ENCODE measurements at places on chromosomes 6 and 20.

DNA sequence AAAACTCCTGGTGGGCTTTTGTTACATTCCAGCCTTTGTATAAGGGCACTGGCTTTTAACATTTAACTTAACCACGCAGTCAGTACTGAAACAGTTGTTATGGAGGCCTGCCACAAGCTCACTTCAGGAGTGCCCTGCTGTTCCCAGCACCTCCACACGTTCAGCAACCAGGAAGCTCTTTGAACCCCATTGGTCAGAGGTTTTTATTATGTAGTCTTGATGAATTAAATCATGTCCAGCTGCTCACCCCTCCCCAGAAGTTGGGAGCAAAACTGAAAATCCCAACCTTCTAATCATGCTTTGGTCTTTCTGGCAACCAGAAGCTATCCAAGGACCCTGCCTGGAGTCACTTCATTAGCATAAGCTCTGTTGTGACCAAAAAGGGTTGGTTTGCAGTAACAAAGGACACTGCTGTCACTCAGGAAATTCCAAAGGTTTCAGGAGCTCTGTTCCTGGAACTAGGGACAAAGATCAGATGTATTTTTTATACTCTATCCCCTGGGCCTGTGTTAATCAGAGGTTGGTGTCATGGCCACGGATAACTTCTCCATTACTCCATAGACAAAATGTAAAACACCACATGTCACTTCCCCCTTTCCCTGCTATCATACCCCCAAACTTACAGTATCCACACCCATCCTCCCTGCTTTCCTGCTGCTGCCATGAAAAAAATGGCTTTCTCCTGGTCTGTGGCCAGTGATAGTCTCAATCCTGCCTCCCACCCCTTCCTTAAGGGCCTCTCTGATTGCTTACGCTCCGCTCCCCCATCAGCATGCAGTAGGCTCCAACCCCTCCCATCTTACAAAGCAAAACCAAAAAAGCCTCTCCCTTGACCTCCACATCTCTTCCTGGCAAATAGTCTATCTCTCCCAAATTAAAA, 3.1 kb downstream of the ARMC12 start:
- DNase-seq = no peak

- DNase-seq = no peak
Measured at GRCh38 chr20:56828402-56828801, 199.3 kb downstream of the TFAP2C start.

- no peak for DNase-seq
Measured at GRCh38 chr6:9583753-9584352, 831.0 kb downstream of the TFAP2A start.

- no peak for DNase-seq
Measured at GRCh38 chr6:31898383-31899011, 999 bp upstream of the EHMT2 start.

DNA sequence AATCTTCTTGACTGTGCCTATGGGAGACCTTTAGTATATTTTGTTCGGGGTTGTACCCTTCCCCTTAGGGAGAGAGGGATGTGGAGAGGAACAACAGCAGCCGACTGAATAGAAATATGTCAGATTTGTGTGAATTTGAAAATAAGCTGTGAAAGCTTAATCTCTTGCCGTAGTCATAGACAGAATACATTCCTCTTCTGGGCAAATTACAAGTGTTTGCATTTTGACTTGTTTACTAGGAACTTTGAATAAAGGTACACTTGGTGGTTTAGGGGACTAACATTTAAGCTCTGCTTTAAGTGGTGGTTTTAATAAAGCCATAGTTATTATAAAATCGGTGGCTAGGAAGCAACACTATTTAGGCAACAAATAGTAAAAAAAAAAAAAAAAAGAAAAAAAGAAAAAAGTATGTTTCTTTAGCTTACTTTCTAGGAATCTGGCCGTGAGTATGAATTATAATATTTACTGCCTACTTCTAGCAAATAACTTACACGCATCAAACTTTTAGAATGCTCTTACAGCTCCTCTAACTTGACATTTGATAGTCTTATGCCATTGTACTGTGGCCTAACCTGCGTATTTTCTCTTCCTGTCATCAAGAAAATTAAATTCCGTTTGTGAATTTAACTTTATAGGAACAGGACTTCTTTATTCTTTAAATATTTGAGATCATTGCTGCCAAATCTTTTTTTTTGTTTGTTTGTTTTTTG, 65.1 kb downstream of the ZBTB2 start:
- no peak for DNase-seq

DNA sequence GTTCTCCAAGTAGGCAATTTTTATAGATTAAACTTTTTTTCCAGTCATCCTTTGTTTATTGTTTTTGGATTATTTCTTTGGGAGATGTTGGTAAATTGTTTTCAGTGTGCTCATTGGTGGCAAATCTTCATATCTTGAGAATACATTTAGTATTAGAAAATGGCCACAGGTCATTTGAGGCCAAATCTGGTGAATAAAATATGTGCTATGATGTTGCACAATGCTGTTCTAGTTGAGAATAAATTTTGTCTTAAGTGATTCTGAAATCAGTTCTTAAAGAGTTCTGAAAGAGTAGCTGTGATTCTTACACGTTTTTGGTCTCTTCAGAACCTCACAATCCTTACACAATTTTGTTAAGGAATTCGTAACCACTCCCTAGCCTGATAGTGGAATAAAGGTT, 20.1 kb downstream of the CDKAL1 start:
- no peak for DNase-seq

GRCh38 chr6:167651318-167652041, 175.2 kb upstream of the AFDN start:
- no peak for DNase-seq

GRCh38 chr20:43507150-43508080, at the start of gene L3MBTL1:
TSS of gene L3MBTL1 (plus strand) at chr20:43507697. CDS start at chr20:43513504, 5,807 bp downstream.
- no peak for DNase-seq

DNA sequence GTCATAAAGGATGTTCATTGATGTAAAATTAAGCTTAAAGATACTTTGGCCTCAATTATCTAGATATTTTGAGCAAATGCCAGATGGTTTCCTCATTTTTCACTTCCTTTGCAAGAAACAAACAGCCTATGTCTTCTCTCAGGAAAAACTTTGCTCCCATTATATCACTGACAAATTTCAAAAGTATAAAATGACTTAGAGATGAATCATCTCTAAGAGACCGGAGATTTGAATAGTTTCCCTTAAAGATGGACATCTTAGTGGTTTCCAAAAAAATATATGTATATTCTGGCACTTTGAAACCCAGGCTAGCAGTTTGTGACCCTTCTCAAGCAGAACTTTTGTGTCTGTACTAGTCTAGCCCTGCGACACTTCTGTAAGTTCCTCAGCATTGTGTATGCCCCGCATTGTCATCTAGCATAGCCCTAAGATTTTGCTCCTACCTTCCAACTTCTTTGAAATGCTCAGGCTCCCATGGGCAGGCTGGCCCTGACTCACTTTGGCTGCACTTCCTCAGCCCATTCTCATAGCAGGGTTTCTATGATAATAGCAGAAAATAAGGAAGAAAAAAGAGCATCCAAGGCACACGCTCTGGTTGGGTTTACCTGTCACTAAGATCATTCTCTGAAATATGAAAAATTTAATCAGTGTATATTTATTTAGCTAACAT, 25.7 kb upstream of the POU3F2 start:
- no peak for DNase-seq

DNA sequence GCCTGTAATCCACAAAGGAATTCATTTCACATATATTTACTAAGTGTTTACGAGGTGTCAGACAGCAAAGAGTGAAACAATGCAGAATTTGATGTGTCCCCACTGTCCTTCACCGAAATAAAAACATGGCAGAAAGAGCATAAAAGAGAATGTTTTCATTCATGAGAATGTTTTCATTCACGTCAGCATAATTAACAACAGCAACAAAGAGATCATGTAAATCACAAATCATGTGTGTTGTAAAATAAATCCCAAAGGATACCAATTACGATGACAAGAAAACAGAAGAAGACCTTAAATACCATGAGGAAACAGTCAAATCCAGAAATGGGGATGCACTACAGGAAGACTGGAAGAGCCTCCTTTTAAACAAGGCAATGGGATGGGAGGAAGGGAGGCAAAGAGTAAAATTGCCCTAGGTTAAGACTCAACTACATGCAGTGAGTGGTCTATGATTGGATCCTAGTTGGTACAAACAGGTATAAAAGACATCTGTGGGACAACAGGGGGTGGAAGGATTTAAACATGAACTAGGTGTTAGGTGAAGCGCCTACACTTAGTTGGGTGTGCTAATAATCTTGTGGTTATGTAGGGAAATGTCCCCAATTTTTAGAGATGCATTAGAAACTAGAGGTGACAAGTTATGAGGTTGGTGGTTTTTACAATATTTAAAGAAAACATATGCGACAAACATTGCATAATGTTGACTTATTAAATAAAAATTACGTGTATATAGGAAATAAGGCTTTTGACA, 1.5 kb downstream of the ZSCAN31 start:
- DNase-seq = no peak

GRCh38 chr20:58621906-58622548, 29.1 kb upstream of the STX16 start:
- no peak for DNase-seq

GRCh38 chr6:34657307-34657978, 39.1 kb downstream of the ILRUN start:
- DNase-seq = no peak

GRCh38 chr6:16472349-16473069, 234.1 kb downstream of the GMPR start:
- no peak for DNase-seq

- DNase-seq = no peak
Measured at GRCh38 chr20:17128206-17128605, 98.6 kb upstream of the PCSK2 start.

DNA sequence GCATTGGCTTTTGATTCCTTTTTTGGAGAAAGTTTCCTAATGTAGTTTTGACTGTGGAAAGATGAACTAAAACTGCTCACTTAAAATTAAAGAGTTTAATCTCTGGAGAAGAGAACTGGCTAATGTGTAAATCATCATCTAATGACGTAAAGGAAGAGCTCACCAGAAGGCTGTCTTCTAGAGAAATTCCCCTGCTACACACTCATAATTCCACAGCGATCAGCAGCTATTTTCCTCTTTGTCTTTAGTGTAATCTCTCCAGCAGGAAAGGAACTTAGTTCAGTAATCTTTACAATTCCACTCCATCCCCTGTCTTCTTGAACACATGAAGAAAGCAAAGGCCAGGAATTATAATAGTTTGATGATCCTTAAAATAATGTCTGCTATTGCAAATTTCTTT, 15.8 kb downstream of the SPTLC3 start:
- no peak for DNase-seq

- no peak for DNase-seq
Measured at GRCh38 chr6:4883298-4883697, 107.1 kb downstream of the CDYL start.

DNA sequence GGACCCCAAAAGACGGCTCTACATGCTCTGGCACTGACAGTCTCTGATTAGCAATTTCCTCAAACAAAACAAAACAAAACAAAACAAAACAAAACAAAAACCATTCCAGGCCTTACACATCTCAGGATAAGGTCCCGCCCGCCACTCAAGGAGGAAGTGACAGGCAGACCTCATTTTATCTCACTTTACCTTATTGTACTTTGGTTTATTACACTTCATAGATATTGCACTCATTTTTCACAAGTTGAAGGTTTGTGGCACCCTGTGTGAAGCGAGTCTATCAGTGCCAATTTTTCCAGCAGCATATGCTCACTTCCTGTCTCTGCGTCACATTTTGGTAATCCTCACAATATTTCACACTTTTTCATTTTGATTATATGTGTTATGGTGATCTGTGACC, 15.2 kb downstream of the ZBP1 start:
- DNase-seq = no peak

DNA sequence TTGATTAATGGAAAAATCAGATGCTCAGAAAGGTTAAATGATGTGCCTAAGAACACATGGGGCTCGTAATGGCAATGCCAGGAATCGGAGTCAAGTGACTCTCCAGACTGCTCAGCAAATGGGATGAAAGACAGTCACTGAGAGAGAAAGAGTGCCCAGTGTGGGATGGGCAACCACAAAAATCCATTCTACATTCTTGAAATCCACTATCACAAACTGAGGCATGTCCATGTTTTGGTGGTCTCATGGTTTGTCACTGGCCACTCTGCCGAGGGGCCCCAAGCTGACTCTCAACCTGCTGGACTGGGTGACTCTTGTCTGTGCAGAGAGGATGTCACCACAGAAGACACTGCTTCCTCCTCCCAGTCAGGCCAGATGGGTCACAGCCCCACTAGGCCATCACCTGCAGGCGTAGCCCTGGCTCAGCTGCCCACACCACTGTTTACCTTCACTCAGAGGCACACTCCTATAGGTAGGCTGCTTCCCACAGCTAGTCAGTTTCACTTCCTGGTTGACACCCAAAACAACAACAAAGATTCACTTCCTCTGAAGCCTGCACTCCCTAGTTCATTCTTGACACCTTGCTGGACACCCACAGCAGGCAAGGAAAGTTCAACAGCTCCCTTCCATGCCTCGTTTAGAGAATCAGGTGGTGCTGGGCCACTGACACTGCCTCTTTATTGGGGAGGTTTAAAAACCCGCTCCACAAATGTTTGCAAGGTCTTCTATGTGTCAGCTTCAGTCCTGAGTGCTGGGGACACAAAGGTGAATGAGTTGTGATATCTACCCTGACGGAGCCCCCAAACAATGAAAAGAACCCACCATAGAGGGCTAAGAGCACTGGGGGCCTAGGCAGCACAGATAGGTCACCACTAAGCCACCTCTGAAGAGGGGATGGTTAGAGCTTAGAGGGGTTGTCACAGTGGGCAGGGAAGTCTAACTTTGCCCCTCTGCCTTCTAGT, 21.7 kb downstream of the MAP1LC3A start:
- no peak for DNase-seq

DNA sequence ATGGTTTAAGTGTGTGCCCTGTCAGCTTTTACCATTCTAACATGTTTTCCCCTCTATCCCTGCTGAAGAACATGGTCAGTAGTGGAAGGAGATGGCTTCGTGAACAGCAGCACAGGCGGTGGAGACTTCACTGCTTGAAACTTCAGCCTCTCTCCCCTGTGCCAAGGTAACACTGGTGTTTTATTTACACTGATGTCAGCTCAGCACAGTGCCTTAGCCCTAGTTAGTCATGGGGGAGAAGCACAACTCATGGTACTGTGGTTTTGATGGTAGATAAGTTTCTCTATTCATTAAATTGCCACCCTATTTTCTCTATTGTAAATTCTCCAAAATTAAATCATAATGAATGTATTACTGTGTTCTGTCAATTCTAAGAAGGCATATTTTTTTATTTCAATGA, 56.6 kb downstream of the MTHFD1L start:
- DNase-seq = no peak

- no peak for DNase-seq
Measured at GRCh38 chr6:144150710-144151657, 667 bp downstream of the STX11 start.

GRCh38 chr6:147900247-147900830, 391.8 kb downstream of the SAMD5 start:
- DNase-seq = no peak
